ENCODE measurements at places on chromosomes 7 and 10. TPM values are rescaled to one million over a fixed set of nuclear protein-coding genes. Genes with fewer than 3 reads are reported as not detected.

GRCh38 chr7:1071731-1072254 lies 16.1 kb upstream of the GPER1 start:
- no peak for DNase-seq

DNA sequence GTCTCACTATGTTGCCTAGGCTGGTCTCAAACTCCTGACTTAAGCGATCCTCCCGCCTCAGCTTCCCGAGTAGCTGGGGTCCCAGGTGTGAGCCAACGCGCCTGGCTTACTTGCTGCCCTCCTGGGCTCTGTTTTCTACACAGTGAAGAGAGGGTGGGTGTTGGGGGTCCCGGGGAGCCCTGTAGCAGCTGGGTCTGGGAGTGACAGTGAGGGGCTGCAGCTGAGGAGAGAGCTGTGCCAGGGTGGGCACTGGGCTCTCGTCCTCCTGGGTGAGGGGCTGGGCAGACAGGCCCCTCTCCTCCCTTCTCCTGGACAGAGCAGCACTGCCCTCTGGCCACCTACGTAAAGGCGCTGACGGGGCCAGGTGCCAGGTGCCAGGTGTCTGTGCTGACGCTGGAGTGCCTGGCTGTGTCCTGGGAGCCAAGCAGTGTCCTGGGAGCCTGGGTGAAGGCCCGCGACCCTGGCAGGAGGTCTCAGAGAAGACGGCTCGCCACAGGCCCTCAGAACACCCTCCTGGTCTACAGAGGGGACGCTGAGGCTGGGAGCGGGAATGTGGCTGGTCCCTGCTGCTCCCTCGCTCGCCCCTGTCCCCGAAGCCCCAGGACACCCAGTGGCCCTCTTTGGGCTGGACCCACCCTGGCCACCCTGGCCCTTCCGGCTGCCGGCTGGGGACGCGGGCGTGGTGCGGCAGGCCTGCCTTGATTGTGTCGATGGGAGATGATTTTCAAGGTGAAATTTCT lies 35.6 kb downstream of the UNCX start:
- no peak for DNase-seq

- DNase-seq: no peak
Measured at GRCh38 chr10:19788075-19788686, 28.1 kb upstream of the PLXDC2 start.

The CCNJ gene
- 5.6 TPM for total RNA-seq

The PLXDC2 gene
- 0.86 TPM for total RNA-seq

All from activated naive CD8-positive, alpha-beta T cell treated with anti-CD3 and anti-CD28 coated beads, Interleukin-2, amount 10 ng/mL, durations not matched to agents 7 days and 5 days (primary cell).